Activated CD8-positive, alpha-beta memory T cell treated with anti-CD3 and anti-CD28 coated beads for 1 hour (primary cell): ENCODE measurements at places on chromosomes 12 and 14.

GRCh38 chr14:34997762-34998161 is 15.0 kb downstream of the SRP54 start:
- no peak for DNase-seq

DNA sequence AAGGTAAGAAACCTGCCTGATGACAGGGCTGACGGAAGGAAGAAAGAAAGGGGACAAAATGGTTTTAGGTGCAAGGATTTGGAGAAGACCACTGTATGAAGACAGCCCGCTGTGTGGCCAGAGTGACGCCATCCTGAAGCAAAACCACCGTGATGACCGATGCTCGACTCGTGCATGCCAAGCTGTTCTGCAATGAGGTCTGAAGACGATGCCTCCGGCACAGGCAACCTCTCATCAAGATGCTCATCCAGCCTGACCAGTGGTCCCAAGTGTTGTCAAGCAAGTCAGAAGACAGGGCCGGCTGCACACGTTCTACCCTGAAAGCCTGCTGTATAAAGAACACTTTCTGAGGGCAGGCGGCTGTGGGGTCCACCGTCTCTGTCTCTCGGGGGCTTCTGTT is 34.8 kb downstream of the STX2 start:
- no peak for DNase-seq

DNA sequence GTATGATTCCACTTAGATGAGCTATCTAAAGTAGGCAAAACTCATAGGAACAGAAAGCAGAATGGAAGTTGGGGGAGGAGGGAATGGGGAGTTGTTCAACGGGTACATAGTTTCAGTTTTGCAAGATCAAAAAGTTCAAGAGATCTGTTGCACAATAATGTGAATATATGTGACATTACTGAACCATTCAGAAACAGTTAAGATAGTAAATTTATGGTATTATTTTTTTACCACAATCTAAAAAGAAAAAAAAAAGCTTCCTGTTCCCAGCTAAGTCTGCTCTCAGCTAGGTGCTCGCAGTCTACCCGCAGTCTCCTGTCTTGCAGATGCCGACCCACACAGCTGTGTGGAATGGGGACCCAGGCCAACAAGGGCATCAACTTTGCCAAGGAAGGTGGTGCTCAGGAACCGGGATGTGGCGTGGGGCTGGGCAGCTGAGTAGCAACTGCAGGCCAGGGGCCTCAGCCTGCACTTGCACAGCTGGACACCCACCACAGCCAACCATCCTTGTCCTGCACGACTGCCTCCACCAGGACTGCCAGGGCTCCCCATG is 15.3 kb upstream of the ANO6 start:
- DNase-seq, result no peak

GRCh38 chr14:68135566-68135965 is 316.0 kb downstream of the RAD51B start:
- no peak for DNase-seq

- no peak for DNase-seq
Measured at GRCh38 chr12:9364224-9365176, 156.3 kb upstream of the PZP start.
